ENCODE measurements at places on chromosomes 4 and X. TPM values are rescaled to one million over a fixed set of nuclear protein-coding genes. Genes with fewer than 3 reads are reported as not detected.

- DNase-seq: no peak
Observed at GRCh38 chrX:150081076-150081475, 142.8 kb upstream of the EOLA2 start.

The POLA1 gene
- 15.8 TPM for polyA plus RNA-seq

DNA sequence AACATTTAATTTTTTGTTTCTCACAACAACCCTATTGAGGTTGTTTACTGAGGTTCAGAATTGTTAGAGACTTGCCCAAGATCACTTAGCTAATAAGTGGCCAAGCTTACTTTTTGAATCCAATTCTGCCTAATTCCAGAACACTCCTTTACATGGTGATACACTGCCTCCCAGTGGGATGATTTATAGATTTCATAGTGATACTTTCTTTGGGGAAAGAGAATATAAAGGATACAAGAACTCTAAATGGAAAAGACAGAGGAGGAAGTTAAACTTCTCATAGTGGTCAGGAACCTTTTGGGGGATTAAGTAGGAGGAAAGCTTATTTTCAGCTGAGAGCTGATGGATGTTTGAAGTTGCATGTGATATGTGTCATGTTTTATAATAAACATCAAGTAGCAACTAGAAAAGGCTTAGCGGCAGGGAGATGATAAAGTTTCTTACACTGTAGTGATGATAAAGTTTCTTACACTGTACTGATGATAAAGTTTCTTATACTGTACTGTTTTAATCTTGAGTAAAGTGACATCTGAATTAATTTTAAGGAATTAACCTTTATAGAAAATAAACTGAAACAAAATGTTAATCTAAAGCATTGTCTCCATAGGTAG, 15.3 kb downstream of the STAG2 start:
- no peak for DNase-seq

GRCh38 chrX:16855363-16856075, 14.6 kb downstream of the RBBP7 start:
- no peak for DNase-seq

- no peak for DNase-seq
Observed at GRCh38 chrX:50202539-50202938, 1.7 kb upstream of the AKAP4 start.

DNA sequence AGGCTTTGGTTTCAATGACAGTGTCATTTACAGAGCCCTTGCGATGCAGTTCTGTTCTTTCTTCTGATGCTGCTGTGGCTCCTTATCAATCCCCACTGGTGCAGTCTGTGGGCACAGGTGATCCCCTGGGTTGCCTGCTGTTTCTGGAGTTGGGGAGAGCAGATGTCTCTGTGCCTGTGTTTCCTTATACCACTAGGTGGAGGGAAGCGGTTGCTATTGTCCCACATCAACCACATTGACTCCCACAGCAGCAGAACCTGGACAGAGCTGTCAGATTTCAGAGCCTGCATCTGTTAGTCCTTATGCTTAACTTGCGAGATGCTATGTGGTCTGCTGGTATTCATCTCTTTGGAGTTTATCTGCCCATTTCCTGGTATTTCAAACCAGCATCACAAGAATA, 57.7 kb downstream of the NEIL3 start:
- DNase-seq: no peak

- no peak for DNase-seq
Observed at GRCh38 chr4:138656990-138657389, 358.6 kb upstream of the NOCT start.

DNA sequence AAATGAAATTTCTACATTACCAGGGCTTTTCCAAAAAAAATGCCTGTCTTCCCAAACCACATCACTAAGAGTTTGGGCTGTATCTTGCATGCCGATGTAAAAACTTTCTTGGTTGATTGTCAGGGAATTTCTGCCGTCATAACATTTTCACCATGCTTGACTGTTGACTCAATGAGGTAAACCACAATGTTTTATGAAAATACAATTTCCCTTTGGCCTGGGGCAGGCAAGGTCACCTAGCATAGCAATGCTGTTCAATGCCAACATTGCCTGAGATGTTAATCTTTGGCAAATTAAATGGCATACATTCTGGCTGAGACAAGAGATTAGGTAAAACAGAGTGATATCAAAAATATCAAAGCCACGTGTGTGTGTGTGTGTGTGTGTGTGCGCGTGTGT, 137.1 kb upstream of the TBL1X start:
- DNase-seq: no peak

The CT45A5 gene
- not detected for polyA plus RNA-seq

The HSFX2 gene
- polyA plus RNA-seq: 0.16 TPM

GRCh38 chrX:17814059-17814458, 47.0 kb downstream of the RAI2 start:
- no peak for DNase-seq

The NSUN7 gene
- 15.0 TPM for polyA plus RNA-seq

DNA sequence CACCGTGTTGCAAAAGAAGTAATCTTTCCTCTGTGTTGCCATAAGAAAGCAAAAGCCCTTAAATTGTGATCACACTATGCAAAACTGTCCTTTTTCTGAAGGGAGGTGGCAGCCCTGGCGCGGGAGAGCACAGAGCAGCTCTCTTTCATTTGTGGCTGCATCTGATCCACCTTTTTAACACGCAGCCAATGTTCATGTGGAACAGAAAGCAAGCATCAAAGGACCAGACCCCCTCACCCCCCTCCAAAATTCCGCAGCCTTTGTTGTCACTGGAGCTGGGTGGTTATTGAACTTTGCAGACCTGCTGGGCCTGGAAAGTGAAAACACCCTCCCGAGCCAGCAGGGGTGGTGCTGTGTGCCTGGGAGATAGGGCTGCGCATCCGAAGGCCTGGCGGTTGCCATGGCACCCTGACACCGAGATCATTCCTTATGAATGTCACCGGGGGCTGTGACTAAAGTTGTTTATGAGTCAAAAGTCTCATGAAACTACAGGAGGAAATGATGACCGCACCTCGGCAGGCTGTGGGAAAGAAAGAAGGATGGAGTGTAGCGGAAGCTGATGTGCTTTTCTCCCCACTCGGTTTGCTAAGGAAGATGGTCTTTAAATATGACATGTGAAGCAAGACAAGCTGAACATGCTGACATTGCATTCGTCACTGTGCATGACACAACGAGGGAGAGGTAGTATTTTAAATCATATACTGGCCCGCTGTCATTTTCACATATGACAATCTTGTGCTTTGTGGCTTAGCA, 367.4 kb downstream of the UNC5C start:
- DNase-seq: no peak

The NSG1 gene
- 4.8 TPM for polyA plus RNA-seq

DNA sequence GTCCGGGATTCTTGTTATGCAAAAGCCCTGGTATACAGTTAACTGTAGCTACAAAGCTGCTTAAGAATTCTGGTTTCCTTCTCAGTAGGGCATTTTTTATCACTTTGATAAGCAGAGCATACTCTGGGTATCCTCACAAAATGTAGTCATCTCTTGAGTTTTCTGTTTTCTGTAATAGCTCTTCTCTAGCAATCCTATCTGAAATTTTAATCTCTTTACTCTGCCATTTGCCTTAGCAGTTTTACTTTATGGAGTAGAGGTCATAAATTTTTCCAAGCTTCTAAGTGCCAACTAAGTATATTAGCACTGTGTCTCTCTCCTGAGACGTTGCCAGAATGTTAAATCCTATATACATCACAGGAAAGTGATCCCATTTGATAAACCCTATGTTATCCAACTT, 28.0 kb upstream of the BANK1 start:
- no peak for DNase-seq

The ZNF280C gene
- polyA plus RNA-seq: 8.8 TPM

GRCh38 chrX:153476666-153477363, 6.4 kb upstream of the HAUS7 start:
- DNase-seq: no peak

The SHROOM2 gene
- polyA plus RNA-seq: 17.2 TPM

- DNase-seq: no peak
Observed at GRCh38 chrX:72143609-72143907, 11.8 kb upstream of the RTL5 start.

The ENAM gene
- 7.2 TPM for polyA plus RNA-seq

- no peak for DNase-seq
Observed at GRCh38 chr4:114807759-114808404, 209.3 kb downstream of the UGT8 start.

GRCh38 chr4:122309988-122310626, 68.7 kb upstream of the ADAD1 start:
- DNase-seq: no peak

- DNase-seq: no peak
Observed at GRCh38 chr4:156596026-156596425, 375.6 kb downstream of the PDGFC start.

DNA sequence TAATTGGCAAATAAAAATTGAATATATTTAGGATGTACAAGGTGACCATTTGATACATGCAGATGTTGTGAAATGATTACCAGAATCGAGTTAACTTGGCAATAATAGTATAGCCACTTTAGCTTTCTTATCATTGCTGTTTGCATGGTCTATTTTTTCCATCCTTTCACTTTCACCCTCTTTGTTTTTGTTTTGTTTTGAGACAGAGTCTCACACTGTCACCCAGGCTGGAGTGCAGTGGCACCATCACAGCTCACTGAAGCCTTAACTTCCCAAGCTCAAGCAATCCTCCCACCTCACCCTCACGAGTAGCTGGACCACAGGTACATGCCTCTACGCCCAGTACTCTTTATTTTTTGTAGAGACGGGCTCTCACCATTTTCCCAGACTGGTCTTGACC, 218.6 kb upstream of the ADGRL3 start:
- DNase-seq: no peak
